ENCODE measurements at places on chromosomes 4 and X.

DNA sequence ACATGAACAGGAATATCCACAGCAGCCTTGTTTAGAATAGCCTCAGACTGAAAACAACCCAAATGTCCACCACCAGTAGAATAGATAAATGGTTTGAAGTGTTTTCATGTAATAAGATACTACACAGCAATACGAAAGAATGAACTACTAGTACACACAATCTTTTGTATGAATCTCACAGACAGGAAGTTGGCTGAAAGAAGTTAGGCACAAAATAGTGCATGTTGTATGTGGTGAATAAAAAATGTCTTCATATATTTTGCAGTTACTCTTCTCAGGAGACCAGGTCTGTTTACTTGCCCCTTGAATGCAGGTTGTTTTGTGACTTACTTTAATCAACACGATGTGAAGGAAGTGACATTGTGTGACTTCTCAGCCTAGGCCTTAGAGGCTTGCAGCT lies 75.9 kb upstream of the LEF1 start:
- no peak for DNase-seq

DNA sequence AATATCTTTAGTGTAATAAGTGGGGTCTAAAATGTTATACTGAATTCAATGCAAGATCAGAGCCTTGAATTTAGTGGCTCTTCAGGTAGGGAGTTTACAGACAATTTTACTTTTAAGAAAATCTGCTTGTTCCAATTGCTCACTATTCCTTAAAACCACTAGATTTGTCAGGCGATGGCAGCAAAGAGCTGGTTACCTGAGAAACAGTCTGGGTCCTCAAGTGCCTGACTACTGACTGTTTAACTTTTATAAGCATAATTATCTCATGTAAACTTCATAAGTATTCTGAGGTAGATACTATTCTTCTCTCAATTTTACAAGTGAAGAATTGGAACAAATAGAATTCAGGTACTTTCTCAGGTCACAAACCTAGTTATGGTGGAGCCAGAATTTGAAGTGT lies 84.3 kb downstream of the RRAGB start:
- DNase-seq, result no peak

- peak; percentile 12 for DNase-seq
Observed at GRCh38 chr4:179225594-179225993, 1783.4 kb upstream of the AGA start.

DNA sequence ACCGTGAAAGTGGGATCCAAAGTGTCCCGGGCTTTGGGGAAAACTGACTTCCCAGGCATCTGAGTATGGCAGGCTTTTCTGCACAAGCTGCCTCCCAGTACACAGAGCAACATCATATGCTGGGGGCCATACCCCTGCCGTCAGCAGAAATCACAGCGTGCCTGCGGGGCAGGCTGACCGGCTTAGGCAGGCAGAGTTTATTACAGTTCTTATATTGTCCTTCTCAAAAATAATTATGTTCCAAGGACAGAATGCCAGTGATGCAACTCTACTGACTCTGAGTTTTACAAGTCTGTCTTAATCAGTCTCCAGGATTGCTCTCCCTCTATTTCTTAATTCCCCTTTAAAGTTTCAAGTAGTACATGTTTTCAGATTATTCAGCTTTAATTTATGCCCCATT lies 37.0 kb downstream of the IL21 start:
- no peak for DNase-seq

GRCh38 chr4:52037689-52038102 lies 403 bp downstream of the SGCB start:
- DNase-seq, result no peak

Data from RCC 7860 (cell line).